Erythroblast (primary cell): ENCODE measurements at places on chromosomes 1 and 21.

DNA sequence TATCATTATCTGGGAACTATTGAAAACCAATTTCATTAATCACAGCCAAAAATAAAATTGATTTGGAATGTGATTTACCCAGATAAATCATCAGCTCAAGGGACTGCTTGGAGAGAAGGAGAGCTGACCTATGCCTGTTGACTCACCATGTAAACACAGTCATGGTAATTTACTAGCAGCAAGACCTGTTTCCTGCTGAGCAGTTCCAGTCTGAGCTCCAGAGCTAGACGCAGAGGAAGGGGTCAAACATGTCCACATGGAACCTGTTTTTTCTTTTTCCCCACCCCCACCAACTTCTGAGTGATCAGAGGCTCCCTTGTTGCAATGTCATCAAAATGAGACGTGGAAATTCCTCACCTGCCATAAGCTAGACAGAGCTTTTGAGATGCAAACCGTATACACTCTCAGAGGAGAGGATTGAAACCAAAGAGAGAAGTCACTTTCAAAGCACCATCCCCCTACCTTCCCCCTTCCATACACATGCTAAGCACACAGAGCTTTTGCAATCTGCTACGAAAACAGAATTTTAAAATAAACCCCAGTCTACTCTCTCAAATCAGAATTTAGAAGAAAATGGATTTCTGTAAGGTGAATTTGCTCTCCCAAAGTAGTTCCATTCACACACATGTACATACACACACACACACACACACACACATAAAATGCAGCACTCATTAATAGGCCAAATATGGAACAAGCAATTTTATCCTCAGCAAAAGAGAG is 55.9 kb upstream of the PTGFRN start:
- DNase-seq = no peak

DNA sequence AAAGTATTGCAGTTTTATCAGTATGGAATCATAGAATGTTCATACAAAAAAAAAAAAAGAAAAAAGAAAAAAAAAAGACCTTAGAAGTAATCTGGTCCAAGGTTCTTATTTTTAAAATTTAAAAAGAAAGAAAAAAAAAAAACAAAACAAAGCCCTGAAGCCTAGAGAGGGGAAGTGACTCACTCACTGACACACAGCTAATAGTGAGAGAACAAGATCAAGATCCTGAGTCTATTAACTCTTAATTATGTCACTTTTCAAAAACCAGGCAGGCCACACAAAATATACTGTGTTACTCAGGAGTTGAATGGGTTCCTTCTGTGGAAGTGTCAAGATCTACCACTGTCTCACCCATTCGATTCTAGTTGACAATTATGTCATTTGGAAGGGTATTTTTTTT is 433.9 kb upstream of the DAB1 start:
- no peak for DNase-seq

DNA sequence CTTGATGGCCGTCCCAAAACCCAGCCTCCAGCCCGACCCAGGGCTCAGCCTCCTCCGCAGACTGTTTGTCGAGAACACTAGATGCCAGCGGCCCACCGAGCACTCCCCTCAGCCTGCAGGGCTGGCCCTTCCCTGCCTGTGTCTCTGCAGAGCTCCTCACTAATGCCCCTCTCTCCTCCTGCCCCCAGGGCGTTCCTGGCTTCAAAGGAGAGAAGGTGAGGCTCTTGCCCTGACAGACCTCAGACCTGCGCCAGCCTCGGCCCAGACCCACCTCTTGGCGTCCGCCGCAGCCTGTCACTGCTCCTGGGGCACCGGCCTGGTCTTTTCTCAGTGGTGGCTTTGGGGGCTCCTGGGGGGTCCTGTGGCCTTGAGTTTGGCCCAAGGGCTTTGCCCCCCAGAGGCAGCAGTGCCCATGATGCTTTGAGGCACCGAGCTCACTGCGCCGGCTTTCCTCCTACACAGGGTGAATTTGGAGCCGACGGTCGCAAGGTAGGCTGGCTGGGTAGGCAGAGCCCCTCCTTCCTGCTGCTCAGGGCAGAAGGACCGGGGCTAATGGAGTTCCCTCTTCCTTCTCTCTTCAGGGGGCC is 18.4 kb downstream of the COL6A2 start:
- no peak for DNase-seq

DNA sequence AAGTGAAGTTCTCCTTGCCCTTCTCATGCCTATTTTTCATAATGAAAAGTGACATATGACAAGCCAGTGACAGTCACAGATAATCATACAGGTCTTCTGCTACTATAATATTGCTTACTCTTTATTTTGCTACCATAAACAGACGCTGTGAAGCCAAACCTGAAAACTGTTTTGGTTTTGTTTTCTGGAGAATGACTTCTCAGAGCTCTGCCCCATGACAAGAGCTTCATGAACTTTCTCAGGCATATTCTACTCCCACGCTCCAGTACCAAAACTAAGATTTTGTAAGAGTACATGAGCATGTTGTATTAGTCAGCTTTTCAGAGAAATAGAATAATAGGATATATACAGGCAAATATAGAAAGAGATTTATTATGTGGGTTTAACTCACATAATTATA is 64.3 kb upstream of the VTCN1 start:
- no peak for DNase-seq

DNA sequence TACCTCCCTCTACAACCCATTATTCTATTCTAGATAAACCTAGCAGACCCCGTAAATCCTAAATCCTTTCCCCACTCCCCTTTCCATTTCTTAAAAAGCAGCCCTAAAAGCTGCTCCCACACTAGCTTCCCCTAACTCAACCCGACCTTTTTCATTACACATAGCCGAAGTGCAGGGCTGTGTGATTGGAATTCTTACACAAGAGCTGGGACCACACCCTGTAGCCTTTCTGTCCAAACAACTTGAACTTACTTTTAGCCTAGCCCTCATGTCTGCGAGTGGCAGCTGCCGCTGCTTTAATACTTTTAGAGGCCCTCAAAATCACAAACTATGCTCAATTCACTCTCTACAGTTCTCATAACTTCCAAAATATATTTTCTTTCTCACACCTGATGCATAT is 19.6 kb upstream of the PDPN start:
- DNase-seq = no peak

DNA sequence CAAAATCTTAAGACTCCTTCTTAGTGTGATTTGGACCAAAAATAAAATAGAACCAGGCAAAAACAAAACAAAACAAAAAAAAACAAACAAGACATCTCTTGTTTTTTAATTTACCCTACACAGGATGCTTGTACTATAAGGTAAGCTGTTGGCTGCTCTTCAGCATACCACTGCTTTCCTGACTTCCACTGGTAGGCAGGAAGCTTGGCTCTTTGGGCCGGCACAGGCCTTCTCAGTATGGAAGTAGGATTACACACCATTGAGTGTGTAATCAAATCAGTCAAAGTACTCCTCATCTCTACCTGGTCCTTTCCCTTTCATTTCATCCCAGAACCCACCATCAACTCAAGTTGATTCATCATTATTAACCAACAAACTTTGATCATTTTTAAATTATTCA is 61.9 kb upstream of the RGS1 start:
- DNase-seq = no peak

GRCh38 chr1:26169198-26169554 is 413 bp upstream of the C1orf232 start:
- no peak for DNase-seq

DNA sequence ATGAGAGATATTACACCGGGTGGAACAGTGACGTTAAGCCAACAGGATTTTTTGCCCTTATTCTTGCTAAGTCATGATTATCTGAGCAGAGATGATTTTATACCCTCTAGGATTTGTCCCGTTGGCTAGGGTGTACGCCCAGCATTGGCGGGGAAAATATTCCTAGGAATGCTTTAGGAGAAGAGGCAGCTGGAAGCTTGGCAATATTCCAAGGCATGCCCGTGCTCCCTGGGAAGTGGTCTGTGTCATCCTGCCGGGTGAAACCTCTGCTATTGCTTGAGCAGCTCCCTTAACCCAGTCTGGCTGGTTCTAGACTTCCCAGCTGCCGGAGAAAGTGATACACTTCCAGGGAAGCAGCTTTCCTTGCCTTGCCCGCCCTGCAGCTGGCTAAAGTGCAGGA is 16.2 kb downstream of the CHRNB2 start:
- DNase-seq = no peak

- DNase-seq = no peak
Observed at GRCh38 chr1:52153898-52154297, 12.0 kb downstream of the ZFYVE9 start.

DNA sequence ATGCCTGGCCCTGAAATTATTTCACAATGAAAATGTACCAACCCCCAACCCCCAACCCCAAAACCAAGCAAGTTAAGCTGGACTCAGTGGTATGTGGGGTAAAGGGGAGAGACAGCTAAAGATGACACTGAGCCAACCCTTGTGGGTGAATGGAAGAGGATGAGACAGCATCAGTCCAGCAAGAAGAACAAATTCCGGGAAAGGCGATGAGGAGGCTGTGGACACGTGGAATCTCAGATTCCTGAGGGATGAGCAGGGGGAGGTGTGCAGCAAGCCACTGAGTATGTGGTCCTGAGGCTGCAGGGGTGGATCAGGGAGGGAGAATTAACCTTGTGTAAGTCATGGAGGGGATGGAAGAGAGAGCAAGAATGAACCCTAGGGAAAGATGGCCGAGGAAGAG is 14.4 kb upstream of the ZNF362 start:
- DNase-seq = no peak

DNA sequence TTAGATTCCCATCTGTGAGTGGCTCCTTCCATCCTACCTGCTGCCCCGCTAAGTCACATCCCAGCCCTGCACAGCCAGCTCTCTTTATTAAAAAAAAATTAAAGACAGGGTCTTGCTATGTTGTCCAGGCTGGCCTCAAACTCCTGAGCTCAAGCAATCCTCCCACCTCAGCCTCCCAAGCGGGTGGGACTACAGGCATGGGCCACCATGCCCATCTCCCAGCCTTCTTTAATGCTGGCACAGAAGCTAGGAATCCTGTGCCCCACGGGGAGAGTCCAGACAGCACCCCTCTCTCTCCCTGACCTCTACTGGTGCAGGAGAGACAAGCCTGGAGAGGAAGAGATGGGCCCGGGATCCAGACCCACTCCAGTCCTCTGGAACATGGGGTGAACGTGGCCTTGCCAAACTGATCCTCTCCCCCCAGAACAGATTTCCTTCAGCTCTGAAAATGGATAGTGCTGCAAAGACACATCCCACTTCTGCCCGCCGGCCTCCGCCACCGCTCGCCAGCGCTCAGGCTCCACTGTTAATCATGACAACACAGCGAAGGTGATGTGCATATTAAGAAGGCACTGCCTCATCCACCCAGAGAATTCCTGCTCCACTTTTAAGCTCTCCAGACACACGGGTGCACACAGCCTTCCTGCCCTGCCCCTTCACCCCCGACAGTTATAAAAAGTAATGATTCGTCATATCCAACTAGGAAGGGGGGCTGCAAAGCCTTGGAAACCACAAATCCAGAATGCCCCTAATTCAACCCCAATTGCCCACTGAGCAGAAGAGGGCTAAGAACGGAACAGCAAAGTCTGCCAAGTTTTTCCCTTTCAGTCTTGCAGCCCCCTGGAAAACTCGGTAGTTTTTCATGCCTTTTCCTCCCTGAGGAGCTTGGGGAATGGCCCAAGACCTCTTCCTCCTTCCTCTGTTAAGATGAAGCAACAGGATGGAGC is 68.1 kb downstream of the MRPL37 start:
- DNase-seq = no peak

- no peak for DNase-seq
Observed at GRCh38 chr1:231337043-231337471, 595 bp downstream of the EXOC8 start.

DNA sequence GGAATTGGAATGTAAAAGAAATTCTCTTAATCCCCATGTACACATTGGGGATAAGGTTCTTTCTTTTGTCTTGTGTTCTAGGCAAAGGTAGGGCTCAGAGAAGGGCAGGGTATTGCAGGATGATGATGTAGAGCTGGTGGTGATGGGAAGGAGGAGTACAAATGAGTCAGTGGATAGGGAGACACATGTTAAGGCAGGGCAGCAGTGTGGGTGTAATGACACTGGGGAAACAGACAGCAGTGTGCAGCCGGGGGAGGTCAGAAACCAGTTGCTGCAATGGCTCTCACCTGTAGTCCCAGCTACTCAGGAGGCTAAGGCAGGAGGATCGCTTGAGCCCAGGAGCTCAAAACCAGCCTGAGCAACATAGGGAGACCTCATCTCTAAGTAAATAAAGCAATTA is 5.1 kb downstream of the NLRP3 start:
- DNase-seq = no peak

DNA sequence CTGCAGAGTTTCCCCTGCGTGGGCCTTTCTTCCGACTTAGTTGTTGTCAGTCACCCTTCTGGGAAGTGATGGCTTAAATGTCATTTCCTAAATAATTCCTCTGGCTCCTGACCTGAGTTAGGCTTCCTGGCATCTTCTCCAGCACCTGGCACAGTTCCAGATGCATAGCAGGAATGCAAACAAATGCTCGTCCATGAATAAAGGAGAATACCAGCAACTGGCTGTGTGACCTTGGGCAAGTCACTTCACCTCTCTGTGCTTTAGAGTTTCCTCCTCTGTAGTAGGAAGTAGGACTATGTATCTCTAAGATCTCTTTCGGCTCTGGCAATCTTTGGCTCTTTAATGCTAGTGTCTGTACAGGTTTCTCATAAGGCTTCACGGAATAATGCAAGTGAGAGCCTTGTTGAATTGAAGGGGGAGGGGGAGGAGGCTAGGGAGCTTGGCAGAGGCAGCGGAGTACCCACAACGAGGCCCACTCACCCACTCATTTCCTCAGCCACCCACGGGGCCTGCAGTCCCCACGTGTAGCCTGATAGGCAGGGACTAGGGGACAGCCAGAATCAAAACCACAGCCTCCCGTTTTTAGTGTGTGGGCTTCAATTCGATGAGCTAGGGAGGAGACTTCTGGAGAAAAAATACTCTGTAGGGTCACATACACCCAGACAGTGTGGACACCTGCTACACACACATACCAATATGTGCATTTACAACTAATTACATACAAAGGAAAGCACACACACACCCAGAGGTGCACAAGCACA is 48.1 kb downstream of the TENT5C start:
- peak; percentile 45 for DNase-seq

DNA sequence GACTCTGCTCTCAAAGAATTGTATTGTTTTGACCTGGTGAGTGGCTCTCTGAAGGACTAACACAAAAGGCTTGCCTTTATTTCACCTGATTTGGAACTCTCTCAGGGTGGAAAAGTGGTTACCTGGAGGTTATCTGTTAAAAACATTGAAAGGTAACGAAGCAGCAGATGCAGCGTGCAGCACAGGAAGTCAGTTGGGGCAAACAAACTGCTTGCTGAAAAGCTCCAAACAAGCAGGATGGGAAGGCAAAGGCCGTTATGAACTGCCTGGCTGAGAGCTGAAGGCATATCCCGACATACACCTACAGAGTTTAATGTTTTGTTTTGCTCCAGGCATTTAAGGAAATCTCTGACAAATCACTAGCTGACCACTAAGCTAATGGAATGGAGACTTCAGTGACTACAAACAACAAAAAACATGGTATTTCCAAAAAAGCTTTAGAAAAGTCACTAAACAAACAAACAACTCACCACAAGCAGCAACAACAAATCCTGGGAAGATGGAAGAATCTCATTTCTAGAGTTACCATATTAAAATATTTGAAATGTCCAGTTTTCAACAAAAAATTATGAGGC is 44.3 kb upstream of the BATF3 start:
- no peak for DNase-seq

- no peak for DNase-seq
Observed at GRCh38 chr1:29096231-29096886, 27.3 kb downstream of the TMEM200B start.

GRCh38 chr1:223704921-223705878 is 7.1 kb upstream of the CAPN2 start:
- no peak for DNase-seq
